ENCODE measurements at places on chromosomes 4 and X.

GRCh38 chr4:83170952-83171399, 56.4 kb upstream of the PLAC8 start:
- DNase-seq: no peak

DNA sequence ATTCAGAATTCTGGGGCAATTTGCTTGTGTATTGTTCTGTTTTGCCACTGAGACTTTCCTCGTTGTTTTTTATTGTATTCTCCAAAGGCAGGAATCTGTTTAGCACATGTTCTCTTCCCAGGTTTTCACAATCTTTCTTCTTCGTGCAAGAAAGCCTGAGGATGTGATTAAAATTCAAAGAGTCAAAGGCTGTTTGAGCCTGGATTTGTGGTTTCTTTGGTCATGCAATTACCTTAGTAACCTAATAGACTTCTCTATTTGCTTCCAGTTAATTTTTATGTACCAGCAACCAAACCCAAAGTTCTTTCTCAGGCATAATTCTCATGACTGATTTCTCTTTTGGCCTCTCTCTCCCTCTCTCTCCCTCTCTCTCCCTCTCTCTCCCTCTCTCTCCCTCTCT, 1420.1 kb upstream of the TENM3 start:
- DNase-seq: no peak

DNA sequence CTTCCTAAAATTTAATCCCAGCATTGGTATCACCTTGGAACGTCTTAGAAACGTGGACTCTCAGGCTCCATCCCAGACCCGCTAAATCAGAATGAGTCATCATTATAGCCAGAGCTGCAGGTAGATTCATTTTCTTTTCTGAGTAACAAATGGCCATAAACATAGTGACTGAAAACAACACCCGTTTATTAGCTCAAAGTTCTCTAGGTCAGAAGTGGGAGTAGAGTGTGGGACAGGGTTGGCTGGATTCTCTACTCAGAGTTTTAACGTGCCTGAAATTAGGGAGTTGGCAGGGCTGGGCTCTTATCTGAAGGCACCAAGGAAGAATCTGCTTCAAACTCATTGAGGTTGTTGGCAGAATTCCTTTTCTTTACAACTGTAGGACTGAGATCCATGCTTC, 101.8 kb upstream of the C1QTNF7 start:
- DNase-seq: no peak

DNA sequence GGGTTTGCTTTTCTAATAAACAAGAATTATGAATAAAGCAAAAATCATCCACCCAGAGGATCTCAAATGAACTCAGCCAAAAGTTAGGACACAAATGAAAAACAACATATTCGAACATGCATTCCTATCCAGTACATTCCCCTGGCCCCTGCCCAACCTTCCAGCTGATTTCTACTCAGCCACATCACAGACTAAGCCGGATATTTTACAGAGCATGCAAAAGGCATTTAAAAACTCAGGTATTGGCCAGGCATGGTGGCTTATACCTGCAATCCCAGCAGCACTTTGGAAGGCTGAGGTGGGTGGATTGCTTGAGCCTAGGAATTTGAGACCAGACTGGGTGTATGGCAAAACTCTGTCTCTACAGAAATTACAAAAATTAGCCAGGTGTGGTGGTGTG, 54.6 kb downstream of the RELL1 start:
- DNase-seq: no peak

- no peak for DNase-seq
Measured at GRCh38 chrX:136797787-136798186, 17.1 kb upstream of the ARHGEF6 start.

DNA sequence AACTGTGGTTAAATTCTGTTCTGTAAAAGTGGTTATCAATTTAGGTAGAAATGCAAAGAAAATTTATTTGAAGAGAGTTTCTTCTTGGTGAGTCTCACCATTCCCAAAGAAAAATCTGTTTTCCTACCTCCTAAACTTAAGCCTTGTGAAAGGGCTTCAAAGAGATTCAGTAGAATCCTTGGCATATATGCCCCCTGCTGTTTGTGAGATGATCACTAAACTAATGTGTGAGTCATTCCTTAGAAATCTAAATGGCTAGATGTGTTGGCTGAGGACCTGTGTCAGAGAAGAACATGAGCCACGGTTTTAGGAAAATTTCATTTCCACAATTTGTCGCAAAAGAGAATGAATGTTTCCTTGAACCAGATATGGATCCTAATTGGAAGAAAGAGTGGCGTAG, 260.9 kb downstream of the SLC7A11 start:
- DNase-seq: no peak

DNA sequence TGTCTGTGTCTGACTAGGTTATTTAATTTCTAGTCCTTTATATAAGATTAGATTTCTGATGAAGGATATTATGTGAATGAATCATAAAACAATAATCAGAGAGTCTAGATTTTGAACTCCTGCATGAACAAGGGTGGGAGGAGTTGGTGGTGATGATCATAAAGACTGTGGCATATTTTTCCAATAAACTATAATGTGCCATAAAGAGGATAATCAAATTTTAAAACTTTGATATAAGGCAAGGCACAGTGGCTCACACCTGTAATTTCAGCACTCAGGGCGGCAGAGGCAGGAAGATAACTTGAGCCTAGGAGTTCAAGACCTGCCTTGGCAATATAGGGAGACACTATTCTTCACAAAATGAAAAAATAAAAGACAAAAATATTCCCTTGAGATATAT, 473.3 kb downstream of the GABRG1 start:
- DNase-seq: no peak

DNA sequence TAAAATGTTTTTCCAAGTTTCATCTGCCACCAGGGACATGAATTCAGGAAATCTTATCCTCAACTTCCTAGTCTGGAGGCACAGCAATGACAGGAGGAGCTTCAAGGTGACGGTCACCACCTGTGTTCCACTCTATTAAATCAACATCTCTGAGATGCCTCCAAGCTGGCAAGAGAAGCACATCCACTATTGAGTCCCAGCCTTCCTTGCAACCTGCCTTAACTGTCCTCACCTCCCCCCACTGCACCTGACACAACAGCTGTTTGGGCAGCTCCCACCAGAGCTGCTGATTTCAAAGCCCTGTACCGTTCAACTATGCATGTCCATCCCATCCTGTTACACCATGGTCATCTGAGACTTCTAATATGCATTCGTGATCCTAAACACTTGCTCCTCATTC, 123.4 kb downstream of the COL25A1 start:
- DNase-seq: no peak

DNA sequence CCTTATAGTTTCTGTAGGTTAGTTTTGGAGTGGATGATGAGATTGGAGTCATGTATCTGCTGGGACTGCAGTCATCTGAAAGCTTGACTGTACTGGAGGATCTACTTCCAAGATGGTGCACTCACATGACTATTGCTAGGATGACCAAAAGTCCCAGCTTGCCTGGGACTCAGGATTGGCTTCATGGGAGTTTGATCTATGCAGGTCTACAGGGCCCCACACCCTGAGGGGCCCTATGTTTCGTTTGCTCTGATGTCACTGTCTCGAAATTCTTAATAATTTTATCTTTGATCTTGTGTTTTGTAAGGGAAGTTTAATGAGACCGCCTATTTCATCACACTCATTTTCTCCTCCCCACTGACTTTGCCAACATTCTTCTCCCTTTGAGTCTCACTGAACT, at the start of gene SMIM9:
TSS of gene SMIM9 (minus strand) at position 101 of the 400 bp plus-strand sequence. CDS start 3,806 bp downstream, outside the sequence.
- DNase-seq: no peak

- DNase-seq: no peak
Measured at GRCh38 chr4:145283909-145284308, 103.5 kb upstream of the OTUD4 start.

DNA sequence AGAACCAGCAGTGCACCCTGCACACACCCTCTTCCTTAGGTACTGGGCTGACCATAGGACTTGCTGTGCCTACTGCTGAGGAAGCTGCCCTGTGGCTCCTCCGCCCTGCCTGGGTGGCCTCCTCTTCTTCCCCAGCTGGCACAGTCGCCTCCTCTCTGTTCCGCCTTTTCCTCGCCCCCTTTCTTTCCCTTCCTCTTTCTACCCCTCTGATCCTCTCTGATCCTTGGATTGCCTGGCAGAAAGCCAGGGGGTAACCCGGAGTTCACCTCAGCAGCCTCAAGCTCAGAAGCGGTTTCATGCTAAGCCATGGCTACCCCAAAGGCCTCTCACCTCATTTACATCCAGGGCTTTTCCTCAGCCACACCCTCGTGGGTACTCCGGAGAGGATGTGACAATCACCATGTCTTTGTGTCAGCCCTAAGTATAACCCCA, 136.2 kb downstream of the SMIM20 start:
- no peak for DNase-seq
